ENCODE measurements at places on chromosomes 7 and 10.

DNA sequence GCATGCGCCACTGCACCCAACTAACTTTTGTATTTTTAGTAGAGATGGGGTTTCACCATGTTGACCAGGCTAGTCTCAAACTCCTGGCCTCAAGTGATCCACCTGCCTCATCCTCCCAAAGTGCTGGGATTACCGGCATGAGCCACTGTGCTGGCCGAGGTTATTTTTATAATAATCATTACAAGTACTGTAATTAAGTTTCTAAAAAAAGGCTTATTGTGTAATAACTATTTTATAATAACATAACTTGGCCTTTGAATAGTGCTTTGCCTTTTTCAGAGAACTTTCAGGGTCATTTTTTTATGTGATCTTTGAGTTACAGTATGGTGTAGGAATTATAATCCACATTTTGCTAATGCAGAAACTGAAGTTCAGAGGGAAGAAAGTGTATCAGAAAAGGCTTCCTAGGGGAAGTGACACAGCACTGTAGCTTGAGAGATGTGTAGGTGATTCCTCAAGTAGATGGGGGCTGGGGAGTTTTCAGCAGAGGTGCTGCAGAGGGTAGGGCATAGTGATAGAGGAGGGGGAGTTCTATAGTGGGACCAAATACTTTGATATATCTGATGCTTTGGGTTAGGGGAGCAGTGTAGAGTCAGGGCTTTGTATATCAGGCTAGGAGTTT is 9.2 kb upstream of the SYPL1 start:
- peak; percentile 25 for DNase-seq

- no peak for DNase-seq
Observed at GRCh38 chr10:50469288-50469687, 154.5 kb downstream of the SGMS1 start.

DNA sequence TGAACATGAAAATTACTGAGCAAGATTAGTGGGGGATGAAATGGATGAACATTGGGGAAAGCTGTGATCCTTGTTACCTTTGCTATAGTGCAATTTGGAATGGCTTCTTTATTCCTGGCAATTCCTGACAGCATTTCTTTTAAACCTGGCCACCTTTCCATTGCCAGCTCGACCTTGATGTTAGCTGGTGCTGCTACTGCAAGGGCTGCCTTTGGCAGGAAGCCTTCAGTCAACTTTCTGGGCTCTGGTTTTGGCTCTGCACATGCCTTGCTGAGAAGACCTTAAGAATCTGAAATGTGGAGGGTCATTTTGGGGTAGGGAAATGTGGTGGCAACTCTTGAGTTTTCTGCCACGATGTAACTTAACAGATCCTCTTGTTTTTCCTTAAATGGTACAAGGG is 64.7 kb downstream of the KAT6B start:
- no peak for DNase-seq

DNA sequence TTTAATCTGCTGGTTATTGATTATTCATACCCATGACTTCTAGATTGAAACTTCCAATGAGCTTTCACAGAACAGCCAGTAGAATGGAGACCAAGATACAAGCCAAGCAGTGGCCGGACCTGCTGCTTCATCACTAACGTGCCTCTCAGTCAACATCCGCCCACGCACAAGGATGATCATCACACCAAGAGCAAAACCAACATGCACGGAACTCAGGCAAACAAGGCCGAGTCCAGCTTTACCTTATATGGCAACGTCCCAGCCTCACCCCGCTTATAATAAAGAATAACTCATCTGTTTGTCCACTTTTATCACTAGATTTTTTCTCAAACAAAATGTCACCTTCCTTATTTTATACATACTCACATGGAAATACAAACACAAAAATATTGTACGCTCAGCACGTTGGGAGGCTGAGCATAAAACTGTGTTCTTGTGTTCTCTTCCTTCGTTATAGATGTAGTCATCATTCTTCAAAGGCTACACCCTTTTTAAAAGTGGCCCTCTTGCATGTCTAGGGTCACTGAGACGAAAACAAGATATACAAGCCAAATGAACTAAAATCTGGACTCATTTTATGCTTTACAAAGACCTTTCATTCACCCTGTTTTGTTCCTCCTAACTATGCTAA is 122.7 kb downstream of the SFMBT2 start:
- DNase-seq: no peak

DNA sequence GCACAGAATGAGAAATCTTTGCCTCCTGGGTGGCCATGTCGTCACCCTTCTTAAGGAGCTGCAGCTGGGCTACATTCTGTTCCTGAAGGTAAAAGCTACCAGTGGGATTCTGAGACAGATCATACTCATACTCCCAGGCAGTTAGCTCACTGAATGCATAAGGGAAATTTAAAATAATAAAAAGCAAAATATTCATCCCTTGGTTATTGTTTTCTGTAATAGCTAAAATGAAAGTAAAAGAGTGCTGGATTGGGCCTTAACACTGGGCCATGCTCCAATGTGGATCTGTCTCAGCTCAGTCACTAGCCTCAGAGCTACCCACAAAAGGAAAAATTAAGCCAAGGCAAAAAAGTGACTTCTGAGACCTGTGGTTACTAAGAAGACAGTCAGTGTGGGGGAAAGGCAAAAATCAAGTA is 8.9 kb upstream of the DYNC2I1 start:
- no peak for DNase-seq

DNA sequence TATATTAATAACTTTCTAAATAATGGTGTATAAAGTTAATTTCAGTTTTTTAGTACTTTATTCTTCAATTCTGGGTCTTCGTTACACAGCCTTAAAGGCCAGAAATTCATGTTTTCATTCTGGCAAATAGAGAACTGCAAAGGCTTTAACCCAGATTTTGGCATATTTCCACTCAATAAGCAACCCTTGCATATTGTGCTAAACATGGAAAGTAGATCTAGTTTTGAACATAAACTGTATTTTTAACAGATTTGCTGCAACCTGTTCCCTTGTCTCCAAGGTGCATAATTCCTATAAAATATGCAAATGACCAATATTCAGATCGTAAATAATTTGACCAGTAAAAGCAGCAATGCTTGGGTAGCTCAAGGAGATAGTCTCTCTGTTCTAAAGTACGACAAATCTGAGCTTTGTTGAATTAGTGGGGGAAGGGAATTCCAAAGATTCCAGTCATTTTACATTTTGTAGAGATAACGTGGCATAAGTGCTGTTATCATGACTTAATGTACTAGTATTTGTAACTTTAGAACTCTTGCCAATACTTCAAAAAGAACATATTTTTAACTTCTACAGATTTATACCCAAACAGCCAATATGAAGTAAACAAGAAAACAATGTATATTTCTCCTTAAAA is 46.4 kb upstream of the RSBN1L start:
- DNase-seq: no peak

- peak; percentile 26 for DNase-seq
Observed at GRCh38 chr7:108270385-108271015, 140.3 kb upstream of the LAMB4 start.

DNA sequence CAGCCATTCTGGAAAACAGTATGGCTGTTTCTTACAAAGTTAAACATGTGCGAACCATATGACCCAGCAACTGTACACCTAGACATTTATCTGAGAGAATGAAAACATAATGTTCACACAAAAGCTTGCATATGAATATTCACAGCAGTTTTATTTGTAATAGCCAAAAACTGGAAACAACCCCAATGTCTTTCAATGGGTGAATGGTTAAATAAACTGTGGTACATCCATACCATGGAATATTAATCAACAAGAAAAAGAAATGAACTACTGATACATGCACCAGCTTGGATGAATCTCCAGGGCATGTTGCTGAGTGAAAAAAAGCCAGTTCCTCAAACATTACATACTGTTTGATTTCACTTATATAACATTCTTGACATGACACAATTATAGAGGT is 37.3 kb downstream of the LEP start:
- no peak for DNase-seq

GRCh38 chr7:98996150-98996552 is 117.8 kb downstream of the TRRAP start:
- DNase-seq: no peak

- no peak for DNase-seq
Observed at GRCh38 chr10:127925471-127926207, 18.7 kb downstream of the PTPRE start.

DNA sequence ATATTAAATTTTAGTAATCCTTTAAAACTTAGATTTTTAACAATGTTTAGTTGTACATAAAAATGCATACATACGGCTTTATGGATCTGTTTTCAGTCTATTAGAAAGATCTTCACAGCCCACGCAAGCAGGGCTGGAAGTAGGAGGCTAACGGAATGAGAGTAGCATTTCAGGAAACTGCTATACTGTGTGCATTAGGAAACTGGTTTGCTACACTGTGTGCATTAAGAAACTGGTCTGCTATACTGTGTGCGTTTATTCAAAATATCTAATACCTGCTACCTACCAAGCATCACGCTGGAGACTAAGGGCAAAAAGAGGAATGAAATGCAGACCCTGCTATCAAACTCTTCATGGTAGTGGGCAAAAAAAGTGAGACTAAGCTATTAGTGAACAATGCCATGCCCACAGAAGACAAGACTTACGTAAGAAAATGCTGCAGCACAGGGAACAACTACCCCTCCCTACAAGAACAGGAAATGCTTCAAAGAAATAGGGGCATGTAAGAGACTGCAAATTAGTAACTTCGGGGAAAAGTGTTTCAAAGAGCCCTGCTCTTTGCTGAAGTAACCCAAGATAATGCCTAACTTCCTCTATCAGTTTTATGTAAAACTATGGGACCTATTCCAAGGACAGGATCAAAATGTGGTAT is 11.3 kb downstream of the RAB11FIP2 start:
- DNase-seq: peak; percentile 82

- no peak for DNase-seq
Observed at GRCh38 chr7:94971051-94971867, 63.9 kb downstream of the PPP1R9A start.

DNA sequence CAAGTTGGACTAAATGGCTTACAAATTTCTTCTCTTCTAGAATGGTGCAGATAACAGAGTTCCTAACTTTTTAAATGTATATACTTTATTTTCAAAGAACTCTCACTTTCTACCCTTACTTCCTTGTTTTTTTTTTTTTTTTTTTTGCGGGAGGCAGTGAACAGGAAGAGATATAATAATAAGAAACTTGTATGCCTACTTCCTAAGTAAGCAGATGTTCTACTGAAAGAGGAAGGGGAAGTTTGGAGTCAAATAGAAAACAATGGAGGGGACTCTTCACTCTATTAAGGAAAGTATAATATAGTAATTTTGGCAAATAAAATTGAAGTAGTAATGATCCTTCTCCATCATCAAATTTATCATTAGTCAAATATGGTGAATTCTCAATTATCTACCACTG is 754.0 kb downstream of the KCNMA1 start:
- peak; percentile 43 for DNase-seq

DNA sequence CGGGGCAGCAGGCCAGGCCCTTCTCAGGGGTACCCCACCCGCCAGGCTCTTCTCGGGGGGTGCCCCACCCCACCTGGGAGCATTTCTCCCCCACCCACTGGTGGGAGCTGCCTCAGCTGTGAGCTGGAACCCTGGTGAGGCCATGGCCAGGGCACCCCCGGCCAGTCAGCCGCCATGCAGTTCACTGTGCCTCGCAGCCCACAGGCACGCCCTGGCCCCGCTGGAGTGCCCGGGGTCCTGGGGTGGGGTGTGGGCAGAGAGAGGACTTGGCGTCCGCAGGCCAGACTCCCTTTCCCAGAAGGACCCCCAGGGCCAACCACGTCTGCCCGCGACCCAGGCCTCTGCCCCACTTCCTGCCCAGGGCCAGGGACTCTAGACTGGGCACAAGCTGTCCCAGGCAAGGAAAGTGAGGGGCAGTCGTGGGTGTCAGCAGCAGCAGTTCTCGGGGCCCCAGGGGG is 13.1 kb downstream of the DPYSL4 start:
- DNase-seq: no peak

GRCh38 chr7:151825721-151826120 is 51.2 kb downstream of the PRKAG2 start:
- DNase-seq: no peak

DNA sequence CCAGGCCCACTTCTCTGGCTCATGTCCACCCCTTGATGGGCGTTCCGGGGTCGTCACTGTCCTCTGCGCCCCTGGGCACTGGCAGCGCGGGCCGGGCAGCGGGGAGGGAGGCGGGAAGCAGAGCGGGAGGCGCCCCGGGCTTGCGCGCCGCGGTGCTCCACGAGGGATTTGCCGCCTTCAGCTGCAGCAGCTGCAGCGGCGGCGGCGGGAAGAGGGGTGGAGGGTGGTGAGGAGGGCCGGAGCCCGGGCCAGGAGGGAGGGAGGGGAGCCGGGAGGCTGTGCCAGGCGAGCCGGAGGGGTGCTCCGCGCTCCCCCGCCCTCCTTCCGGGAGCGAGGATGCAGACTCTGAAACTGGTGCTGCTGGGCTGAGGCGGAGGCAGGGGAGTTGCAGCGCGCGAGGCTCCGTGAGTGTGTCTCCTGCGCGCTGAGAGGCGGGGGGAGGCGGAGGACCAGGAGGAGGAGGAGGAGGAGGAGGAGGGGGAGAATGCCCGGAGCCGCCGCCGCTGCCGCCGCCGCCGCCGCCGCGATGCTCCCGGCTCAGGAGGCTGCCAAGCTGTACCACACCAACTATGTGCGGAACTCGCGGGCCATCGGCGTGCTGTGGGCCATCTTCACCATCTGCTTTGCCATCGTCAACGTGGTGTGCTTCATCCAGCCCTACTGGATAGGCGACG is at the start of gene LHFPL3:
LHFPL3 (plus strand) TSS at position 308 of the 674 bp plus-strand sequence.
- DNase-seq: no peak

DNA sequence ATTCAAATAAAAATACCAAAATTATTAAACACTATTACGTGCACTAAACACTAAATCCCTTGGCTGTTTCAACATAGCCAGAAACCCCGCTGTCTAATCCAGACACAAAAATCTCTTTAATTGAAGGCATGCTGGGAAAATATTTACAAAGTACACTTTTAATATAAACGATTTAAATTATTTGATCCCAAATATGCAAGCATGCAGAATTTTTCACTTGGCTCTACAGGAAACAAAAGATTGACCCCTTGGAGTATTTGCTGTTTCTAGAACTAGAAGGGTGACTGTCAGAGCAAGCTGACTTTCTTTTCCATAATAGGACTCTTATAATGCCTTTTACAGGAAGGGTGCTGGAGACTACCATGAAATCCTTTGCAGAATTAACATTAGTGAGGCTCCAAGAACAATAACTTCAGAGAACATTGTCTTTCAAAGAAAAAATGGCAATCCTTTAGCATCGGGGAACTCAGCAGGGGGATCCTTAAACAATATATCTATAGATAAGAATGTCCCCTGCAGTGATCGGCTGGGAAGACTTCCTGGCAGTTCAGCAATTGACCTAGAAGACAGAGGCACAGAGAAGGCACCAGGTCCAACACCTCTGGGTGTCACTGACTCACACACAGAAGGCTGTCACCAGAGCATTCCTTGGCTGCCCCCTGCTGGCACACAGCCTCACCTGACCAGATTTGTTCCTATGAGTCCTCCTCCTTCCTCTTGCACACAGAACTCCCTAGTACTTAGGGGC is 55.8 kb upstream of the MRLN start:
- DNase-seq: peak; percentile 86

DNA sequence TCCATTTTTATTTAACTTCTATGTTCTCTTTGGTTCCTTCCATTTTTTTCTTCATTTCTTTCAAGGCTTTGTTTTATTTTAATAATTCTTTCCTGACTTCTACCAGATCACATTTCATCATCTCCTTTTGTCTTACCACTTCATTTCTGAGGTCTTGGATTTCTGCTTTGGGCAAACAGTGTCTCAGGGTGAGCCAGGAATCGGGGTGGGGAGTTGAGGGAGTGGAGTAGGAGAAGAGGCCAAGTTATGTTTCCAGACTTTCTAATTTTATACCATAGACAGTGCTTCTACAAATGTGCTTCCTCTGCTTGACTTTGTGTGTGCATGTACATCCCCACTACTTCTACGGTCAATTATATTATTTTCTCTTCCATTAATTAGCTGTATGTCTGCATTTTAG is 112.1 kb downstream of the PRKG1 start:
- DNase-seq: no peak

GRCh38 chr10:17443707-17444387 is 10.5 kb downstream of the ST8SIA6 start:
- DNase-seq: peak; percentile 67
